ENCODE measurements at places on chromosomes 6 and 20.

GRCh38 chr6:1018041-1018440, 293.9 kb upstream of the FOXQ1 start:
- ATAC-seq, result no peak

- ATAC-seq, result no peak
These were observed 3.1 kb downstream of the LTB start for GRCh38 chr6:31579119-31579505.

DNA sequence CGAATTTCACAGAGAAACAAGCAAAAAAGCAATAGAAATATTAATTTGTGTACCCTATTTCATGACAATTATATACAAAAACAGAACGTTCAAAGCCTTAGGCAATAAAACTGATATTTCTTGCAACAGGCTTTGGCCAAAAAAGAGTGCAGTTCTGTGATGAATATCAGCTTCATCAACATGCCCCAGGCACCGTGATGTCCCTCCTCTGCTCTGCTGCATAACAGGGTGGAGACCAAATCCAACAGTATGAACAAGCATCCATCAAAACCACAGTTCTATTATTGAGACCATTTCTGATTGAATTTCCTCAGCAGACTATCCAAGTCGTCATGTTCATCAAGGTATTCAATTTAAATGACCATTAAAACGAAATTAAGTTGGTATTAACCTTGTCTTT, 722.6 kb upstream of the NRSN1 start:
- ATAC-seq, result no peak

GRCh38 chr6:141744194-141744925, 388.4 kb upstream of the GJE1 start:
- ATAC-seq, result no peak

Data from esophagus mucosa (tissue), 1 donor.